ENCODE measurements at places on chromosomes 12 and 14.

DNA sequence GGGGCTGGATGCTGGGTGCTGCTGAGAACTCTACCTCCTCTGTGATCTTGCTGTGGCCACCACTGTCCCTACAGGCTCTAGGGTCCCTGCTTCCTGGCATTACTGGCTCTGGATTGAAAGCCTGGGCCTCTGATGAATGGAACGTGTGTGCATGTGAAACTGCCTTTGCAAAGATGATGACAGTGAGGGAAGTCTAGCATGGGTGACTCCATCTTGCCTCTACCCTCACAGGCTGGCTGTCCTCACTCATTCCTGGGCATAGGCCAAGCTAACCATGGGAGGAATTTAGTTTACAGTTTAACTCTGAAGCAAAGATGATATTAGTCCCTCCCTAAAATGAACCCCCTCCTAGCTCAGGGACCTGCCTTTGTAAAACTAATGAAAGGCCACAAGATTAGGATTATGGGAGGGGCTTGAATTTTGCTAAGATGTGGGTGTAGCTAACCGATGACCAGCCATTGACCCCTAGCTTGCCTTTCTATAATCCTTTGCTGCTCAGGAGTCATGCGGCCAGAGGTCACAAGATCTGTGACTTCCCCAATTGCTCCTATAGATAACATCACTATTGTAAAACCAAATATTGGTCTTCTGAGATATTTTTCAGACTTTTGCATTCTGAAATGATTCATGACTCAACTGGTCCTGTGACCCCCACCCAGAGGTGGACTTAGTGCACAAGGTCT lies 2.2 kb upstream of the C1S start:
- DNase-seq = no peak

- DNase-seq = no peak
These were observed 114.2 kb downstream of the PDE3A start for GRCh38 chr12:20482491-20483054.

DNA sequence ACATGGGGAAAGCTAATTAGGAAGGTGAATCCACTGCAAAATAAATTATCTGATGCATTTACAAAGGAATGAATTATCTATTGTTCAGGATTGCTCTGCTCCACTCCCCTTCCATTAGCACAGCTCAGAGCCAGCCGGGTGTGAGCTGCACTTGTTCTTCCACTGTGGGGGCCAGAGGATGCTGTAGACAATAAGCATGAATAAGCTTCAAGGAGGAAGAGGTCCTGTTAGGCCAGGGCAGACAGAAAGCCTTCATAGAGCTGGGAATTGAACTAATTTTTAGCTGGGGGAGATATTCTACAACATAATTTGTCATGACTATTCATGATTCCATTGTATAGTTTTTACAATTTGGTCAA lies 137.6 kb upstream of the MAX start:
- DNase-seq = no peak

- DNase-seq = no peak
These were observed 108.0 kb downstream of the PPM1A start for GRCh38 chr14:60356906-60357550.
